A673 (cell line): ENCODE measurements at places on chromosomes 6 and 20. TPM values are rescaled to one million over a fixed set of nuclear protein-coding genes. Genes with fewer than 3 reads are reported as not detected.

Gene HLA-DRB1
- not detected in 2 replicates for total RNA-seq

GRCh38 chr20:47527004-47527800 is 25.5 kb downstream of the NCOA3 start:
- H3K4me3 ChIP-seq = no peak overlapping the region
- H3K27ac ChIP-seq = no peak overlapping the region
- no peak for DNase-seq

GRCh38 chr6:139313784-139314545 is 22.2 kb upstream of the TXLNB start:
- no peak overlapping the region for H3K27ac ChIP-seq
- H3K4me1 ChIP-seq = no peaks in the 10 kb centered on the region
- no peaks in the 10 kb centered on the region for H3K36me3 ChIP-seq
- H3K4me3 ChIP-seq = no peak overlapping the region
- no peak for DNase-seq

GRCh38 chr6:166343150-166343487 is 774 bp upstream of the SFT2D1 start:
- H3K27me3 ChIP-seq = no peaks in the 10 kb centered on the region
- no peaks in the 10 kb centered on the region for H3K36me3 ChIP-seq
- DNase-seq = no peak
- H3K4me3 ChIP-seq = peak overlapping the region; percentile 82

DNA sequence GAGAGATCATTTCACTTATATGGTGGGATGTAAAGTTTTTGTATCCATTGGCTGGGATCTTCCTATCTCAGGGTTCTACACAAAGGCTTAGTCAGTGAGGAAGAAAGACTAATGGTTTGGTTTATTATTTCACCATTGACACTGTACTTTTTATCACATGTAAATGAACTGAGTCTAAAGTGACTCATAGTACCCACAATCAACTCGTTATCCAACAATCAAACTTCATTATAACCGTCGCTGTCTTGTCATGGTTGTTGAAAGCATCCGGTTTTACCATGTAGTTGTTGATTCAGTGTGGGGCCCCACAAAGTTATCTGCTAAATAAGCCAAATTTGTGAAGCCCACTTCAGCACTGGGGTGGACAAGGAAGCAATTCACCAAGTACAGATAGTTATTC is 55.8 kb upstream of the MTRF1L start:
- H3K27me3 ChIP-seq = no peaks in the 10 kb centered on the region
- no peak overlapping the region for H3K27ac ChIP-seq
- peak; percentile 64 for DNase-seq
- peaks cover 8% of the 10 kb centered on the region for H3K4me1 ChIP-seq
- H3K36me3 ChIP-seq = no peaks in the 10 kb centered on the region

GRCh38 chr6:41639809-41640371 is 1.6 kb downstream of the MDFI start:
- H3K4me3 ChIP-seq = peak overlapping the region; percentile 97
- DNase-seq = peak; percentile 88
- no peaks in the 10 kb centered on the region for H3K27me3 ChIP-seq
- H3K36me3 ChIP-seq = peaks cover 22% of the 10 kb centered on the region
- peak overlapping the region; percentile 99 for H3K27ac ChIP-seq

DNA sequence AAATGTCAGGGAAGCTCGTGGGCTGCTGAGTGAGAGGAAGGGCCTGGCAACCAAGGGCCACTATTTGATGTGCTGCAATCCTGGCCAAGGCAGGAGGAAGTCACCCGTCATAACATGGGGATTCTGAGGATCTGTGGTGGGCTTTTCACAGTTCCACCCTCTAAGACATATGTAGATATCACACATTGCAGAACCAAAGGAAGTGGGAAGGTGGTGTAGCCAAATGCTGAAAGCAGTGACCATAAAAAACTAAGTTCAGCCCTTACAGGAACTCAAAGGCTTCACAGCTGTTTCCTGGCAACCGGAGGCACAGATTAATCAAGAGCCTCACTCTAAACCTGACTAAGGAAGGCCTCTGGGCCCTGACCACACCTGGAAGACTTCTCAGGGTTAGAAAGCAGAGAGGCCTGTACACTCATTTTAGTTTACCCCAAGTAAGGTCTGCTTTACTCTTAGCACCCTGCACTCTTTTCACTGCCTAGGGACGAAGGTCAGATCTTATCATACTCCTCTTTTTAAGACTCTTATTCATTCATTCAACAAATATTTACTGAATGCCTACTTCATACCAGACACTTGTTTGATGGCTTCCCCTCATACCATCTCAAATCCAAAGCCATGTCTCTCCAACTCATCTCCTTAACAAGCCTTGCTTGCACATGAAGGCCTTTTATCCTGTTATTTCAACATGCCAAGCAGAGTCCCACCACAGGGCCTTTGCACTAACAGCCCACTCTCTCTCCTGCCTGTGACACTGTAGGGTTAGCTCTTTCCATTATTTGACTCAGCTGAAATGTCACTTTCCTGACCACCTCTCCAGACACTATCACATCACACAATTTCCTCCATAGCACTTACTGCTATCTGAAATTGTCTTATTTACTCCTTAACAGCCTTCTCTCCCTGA is 2.6 kb downstream of the UBE2V1 start:
- peaks cover 38% of the 10 kb centered on the region for H3K4me1 ChIP-seq
- no peak overlapping the region for H3K4me3 ChIP-seq
- no peaks in the 10 kb centered on the region for H3K27me3 ChIP-seq
- H3K27ac ChIP-seq = peak overlapping the region; percentile 34
- H3K36me3 ChIP-seq = peaks cover 3% of the 10 kb centered on the region
- no peak for DNase-seq

DNA sequence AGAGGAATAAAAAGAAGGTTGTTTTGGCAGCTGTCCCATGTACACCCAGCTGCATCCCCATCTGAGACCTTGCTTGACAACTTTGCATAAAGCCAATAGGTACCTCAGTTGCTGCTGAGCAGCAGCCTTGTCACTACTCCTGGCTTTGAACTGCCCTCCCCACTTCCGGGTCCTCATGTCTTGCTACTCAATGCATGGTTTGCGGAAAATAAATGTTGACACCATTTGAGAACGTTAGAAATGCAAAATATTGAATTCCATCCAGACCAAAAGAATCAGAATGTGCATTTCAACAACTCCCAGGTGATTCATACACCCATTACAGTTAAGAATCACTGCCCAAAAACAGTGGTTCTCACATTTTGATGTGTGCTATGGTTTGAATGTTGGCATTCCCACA is 32.9 kb downstream of the GPX5 start:
- H3K4me1 ChIP-seq = no peaks in the 10 kb centered on the region
- H3K27me3 ChIP-seq = no peaks in the 10 kb centered on the region
- DNase-seq = no peak
- H3K4me3 ChIP-seq = no peak overlapping the region
- H3K36me3 ChIP-seq = no peaks in the 10 kb centered on the region

- H3K4me3 ChIP-seq = no peak overlapping the region
- DNase-seq = no peak
These were observed 73.0 kb upstream of the PTCHD4 start for GRCh38 chr6:48183811-48184605.

- DNase-seq = peak; percentile 37
- H3K36me3 ChIP-seq = peaks cover 8% of the 10 kb centered on the region
- H3K27ac ChIP-seq = peak overlapping the region; percentile 88
These were observed 125.7 kb downstream of the ANKS1A start for GRCh38 chr6:35014786-35015185.

DNA sequence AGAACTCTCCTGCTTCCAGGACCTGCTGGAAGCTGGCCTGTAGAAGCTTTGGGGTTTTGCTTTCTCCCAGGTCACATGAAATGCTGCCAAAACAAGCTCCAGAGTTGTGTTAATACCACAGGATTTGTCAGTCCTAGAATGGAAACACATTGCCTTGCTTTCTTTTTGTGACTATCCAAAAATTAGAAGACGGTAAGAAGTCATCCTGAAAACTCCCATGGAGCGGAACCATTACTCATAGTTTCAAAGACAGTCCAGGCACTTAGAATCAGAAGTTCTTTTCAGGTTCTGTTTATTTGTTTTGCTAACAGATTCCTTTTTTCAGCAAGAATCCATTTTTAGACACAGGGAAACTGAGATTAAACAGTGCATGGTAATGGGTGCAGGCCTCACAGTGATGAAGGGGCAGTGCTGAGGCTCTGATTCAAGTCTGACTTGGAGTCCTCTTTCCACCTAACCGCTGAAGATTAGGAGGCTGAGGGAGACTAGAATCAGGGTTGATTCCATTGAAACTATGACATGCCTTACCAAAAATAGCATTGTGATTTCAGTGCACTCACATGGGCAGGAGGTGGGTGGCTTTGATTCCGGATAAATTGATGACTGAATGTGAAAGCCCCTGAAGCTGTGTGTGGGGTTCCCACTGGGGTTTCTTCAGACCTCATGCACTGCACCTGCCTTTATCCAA is 72.2 kb upstream of the NAA20 start:
- H3K4me1 ChIP-seq = no peaks in the 10 kb centered on the region
- H3K27me3 ChIP-seq = no peaks in the 10 kb centered on the region
- no peak overlapping the region for H3K4me3 ChIP-seq
- no peaks in the 10 kb centered on the region for H3K36me3 ChIP-seq

GRCh38 chr6:53095716-53096115 is 30.5 kb downstream of the FBXO9 start:
- H3K4me3 ChIP-seq = no peak overlapping the region
- no peaks in the 10 kb centered on the region for H3K27me3 ChIP-seq
- peaks cover 68% of the 10 kb centered on the region for H3K36me3 ChIP-seq
- DNase-seq = no peak
- H3K4me1 ChIP-seq = no peaks in the 10 kb centered on the region
